ENCODE measurements at places on chromosomes 12 and 14.

DNA sequence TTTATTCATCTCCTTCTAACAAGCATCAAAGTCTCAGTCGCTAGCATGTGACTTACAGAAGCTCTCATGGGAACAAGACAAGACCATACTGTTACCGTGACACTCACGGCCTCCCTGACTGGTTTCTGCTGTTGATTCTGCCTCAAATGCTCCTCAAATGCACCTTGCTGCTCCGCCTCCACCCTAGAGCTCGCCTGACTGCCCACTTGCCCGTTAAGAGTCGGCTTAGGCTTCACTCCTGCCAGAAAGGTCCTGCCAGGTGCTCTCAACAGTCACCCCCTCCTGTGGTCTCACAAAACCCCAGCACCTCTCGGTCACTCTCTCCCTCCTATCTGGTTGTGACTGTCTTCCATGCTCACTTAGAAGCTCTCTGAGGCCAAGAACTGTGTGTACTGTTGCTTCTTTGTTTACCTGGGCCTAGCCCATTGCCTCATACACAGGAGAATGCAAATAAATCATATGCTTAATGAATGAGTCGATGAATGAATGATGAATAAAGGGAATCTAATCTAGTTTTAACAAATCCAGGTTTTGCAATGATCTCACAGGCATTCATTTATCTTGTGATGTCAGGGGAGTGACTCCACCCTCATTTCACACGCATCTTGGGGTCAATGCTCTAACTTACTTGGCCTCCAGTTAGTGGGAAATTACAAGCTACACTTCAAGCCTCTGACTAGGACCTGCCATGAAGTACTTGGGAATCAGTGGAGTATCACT is 41.3 kb downstream of the SSH1 start:
- no peak for DNase-seq

DNA sequence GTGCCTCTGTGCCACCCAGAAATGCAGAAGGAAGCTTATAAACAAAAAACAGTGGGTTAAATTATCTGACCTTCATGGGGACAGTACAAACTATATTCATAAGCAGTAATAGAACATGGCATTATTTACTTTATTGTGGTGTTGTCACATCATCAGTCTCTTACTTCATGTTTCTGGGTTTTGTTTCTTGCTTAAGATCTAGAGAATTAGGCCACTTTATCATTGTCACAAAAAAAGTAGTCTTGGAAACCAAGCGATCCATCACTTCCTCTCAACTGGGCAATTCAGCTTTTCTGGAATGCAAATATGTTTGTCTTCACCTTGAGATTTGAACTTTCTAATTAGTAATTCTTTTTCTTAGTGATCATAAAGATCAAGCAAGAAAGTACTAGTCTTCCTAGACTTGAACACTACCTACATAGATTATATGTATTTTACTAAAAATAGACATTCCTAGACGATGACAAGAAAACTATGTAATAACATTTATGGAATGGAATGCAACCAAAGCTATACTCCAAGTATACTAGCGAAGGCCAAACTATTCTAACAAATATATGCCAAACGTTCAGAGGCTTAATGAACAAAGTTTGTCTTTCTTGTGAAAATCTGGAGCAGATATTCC is 363.4 kb downstream of the DAD1 start:
- no peak for DNase-seq

- DNase-seq: no peak
Observed at GRCh38 chr12:53785161-53785560, 33.4 kb upstream of the CISTR start.

DNA sequence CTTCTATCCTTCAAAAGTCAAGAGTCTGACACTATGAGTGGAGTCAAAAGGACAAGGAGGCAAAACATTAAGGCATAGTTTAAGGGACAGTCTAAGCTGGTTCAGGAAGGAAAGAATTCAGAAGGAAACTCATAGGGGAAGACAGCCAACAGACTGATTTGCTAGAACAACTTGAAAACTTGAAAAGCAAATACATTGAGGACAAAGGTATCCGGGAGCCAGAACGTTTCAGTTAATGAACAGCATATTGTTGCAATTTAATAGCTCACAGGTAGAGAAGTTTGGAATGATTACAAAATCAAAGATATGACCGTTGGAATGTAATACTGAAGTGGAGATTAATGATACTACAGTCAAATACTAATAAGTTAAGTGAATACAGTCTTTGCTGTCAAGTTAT is 312.8 kb upstream of the RPL10L start:
- DNase-seq: no peak

GRCh38 chr14:86166541-86166940 is 636.6 kb downstream of the FLRT2 start:
- no peak for DNase-seq

DNA sequence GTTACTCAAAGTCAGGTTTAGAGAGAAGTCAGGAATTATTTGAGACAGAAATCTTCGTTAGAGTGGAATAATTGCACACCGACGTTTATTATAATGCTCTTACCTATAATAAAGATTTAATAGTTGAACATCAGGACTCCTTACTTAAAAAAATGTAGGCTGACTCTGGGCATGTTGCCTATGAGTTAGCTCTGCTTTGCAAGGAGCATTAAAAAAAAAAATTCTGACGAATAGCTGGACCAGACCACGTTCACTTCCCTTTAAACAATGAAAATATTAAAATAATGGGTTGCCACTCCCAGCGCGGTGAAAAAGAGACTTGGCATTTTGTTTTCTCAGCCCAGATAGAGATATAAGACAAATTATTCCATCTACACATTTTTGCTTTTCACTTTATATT is 574 bp upstream of the FANCM start:
- DNase-seq: no peak

GRCh38 chr12:124326871-124327270 is 32.0 kb downstream of the RFLNA start:
- DNase-seq: no peak

DNA sequence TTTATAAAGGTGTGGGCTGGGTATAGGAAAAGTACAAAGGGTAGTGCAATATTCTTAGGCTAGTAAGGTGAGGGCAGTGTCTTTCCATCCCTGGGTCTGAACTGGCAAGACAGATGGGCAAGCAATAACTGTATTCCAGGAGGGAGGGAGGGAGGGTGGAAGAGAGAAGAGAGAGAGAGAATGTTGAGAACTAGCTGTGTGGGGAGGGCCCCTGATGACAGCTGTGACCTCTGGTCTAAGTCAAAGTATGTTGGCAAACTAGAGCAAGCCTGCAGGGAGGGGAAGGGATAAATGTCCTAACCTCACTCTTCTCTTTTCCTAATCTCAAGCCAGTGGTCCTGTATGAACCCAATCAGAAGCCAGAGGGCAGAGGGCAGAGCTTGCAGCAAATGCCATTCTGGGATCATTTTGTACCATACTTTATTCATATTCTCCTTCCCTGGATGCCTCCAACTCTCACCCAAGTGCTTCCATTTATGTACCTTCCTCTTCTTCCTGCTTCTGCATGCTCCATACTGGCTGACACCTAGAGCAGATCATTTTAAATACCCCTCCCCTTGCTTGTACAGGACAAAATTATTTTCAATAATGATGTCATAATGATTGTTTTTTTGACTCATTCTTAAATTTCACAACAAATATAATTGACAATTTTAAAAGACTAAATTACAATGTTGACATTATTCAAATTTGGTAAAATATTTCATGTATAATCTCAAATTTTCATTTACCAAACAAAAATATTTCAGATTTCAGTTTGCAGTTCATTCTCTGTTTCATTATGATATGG is 75.9 kb downstream of the AKAP6 start:
- no peak for DNase-seq

GRCh38 chr14:75840911-75841310 is 140.9 kb downstream of the TGFB3 start:
- no peak for DNase-seq

GRCh38 chr14:32436993-32437392 is 107.9 kb downstream of the AKAP6 start:
- no peak for DNase-seq

- DNase-seq: no peak
Observed at GRCh38 chr12:120650233-120650690, 9.8 kb downstream of the CABP1 start.

DNA sequence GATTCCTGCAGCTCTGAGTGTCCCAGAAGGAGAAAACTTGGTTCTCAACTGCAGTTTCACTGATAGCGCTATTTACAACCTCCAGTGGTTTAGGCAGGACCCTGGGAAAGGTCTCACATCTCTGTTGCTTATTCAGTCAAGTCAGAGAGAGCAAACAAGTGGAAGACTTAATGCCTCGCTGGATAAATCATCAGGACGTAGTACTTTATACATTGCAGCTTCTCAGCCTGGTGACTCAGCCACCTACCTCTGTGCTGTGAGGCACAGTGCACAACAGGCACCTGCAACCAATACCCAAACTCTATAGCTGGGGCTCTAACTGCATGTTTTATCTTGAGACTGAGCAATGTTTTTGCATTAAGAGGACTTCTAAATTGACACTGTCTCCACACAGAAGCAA is 379.2 kb upstream of the OR4E1 start:
- DNase-seq: no peak

Measured in activated CD4-positive, alpha-beta T cell treated with anti-CD3 and anti-CD28 coated beads for 24 hours (primary cell).